ENCODE measurements at places on chromosomes 2 and 18.

- DNase-seq = no peak
These were observed 6.0 kb downstream of the IGFBP5 start for GRCh38 chr2:216689397-216689796.

DNA sequence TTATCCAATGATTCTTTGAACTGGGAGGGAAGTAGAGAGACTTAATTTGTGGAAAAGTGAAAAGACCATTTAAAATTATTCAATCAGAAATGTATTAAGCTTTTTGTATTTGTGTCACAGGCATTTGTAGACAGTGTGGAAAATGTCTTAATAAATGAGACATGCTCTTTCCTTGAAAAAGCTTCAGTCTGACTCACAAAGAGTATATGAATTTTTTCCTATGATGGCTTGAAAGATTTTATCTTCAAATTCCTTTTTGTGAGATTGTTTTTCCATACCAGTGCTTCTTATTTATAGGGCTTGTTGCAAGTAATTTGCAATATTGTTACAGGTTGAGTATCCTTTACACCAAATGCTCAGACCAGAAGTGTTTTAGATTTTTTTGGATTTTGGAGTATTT is 39.5 kb downstream of the STON1 start:
- no peak for DNase-seq

DNA sequence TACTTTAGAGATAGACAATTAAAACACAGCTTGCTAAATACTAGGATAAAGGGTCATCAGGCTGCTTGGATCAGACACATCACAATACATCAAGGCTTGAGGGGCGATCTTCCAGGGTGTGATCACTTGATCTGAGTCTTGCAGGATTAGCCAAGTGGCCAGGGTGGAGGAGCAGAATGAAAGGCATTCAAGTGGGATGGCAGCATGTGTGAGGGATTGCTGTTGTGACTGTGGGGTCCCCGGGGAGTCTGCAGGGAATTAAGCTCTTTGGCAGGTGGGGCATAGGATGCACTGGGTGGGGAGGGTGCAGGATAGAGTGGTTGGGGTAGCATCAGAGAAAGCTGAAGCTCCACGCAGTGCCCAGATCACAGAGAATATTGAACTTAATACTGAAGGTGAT is 58.0 kb upstream of the TMEM163 start:
- DNase-seq = no peak

DNA sequence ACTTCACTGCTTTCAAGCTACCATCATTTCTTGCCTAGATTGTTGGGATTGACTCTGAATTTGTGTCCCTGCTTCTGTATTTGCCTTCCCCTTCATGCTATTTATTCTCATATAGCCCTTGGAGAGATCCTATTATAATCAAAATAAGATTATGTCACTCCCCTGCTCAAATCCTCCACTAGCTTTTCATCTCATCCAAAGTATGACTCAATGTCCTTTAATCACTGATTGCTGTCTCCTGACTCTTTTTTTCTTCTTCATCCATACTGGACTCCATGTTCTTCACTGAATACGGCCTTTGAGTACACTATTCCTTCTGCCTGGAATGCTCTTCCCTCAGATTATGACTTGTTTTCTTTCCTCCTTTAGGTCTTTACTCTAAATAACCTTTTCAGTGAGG is 5.0 kb downstream of the RBKS start:
- no peak for DNase-seq

GRCh38 chr18:2423761-2424160 is 147.5 kb downstream of the METTL4 start:
- no peak for DNase-seq

GRCh38 chr18:11818486-11819203 is 32.6 kb upstream of the CHMP1B start:
- DNase-seq = no peak

DNA sequence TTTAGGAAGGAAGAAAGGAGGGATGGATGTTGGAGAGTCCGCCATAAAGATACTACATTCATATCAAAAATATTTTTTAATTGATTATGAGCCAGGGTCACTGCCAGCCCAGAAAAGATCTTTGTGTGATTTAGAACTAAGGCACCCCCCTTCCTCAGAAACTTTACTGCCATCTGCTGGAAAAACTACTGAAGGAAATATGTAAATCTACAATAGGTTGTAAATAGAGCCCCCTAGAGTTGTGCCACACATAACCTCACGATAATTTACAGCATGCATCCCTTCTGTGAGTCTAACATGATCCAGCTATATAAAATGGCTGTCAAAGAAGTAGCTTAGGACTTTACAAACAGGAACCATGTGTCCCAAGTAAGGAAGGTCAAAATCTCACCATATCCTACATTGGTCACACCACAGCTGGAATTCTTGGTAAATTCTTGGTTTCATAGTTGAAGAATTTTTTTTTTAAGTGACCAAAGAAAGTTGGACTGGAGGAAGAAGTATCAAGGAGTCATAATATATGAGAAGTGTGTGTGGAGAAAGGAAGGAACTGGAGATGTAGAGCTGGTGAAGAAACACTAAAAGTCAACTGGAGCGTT is 152.5 kb downstream of the CYP26B1 start:
- DNase-seq = no peak

DNA sequence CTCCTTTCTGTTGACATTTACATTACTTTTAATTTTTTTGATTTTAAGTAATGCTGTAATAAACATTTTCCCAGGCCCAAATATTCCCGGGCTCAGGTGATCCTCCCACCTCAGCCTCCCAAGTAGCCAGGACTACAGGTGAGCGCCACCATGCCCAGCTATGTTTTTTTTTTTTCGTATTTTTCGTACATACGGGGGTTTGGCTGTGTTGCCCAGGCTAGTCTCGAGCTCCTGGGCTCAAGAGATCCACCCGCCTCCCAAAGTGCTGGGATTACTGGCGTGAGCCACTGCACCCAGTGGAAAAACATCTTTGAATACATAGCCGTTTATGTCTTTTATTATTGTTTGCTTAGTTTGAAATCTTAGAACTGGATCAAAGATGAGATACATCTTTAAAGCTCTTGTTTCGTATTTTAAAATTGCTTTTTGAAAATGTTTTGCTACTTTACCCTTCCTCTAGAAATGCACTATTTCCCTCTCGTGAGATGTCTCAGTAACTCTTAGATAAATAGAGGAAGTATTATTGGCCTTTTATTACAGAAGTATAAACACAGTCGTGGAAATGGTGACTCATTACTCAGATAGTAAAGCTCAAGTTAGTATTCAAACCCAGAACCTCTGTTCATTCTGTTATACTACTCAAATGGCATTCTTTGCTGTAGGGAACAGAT is 2.4 kb downstream of the SMCHD1 start:
- DNase-seq = no peak

GRCh38 chr2:1804865-1805264 is 60.5 kb upstream of the PXDN start:
- DNase-seq = no peak

- no peak for DNase-seq
These were observed 3.5 kb upstream of the KLHL29 start for GRCh38 chr2:23381485-23381884.

DNA sequence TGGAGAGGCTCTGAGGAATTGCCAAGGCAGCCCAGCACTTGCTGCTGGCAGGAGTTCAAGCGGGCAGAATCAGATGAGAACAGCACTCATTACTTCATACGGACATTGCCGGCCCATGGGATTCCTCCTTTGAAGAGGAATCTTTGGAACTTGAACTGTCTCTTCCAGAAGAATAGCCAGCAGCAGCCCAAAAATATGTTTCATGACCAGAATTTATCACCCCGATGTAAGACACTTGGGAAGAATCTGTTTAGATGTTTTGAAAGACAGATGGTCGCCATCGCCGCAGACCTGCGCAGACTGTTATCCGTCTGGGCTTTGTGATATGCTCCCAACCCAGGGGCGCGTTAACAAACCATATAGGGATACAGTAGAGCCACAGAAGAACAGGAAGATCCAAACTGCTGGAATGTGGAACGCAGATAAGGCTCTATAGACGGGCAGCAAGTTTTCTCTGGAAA is 3.7 kb upstream of the ADI1 start:
- DNase-seq = no peak

GRCh38 chr18:23165271-23166068 is 30.2 kb downstream of the CABLES1 start:
- DNase-seq = no peak

DNA sequence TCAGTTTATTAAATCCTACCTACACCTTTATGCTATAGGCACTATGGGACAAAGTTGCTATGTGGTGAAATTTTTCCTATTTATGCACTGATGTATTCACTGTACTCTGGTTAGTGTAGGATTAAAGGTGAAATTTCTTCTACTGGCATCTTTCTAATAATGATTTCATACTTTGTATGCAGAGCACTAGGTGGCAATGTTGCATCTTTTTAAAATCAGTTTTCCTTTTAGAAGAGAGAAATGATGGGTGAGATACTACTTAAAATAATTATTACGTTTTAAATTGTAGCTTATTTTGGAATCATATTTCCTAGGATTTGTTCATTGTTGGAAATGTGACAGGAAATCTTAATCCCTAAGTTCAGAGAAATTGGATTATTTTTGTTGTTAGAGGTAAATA is 150.9 kb downstream of the CD8B2 start:
- no peak for DNase-seq

GRCh38 chr2:7572450-7572849 is 655.2 kb downstream of the RNF144A start:
- DNase-seq = peak; percentile 33

- DNase-seq = no peak
These were observed 181.3 kb upstream of the ZNF521 start for GRCh38 chr18:25533218-25533617.

GRCh38 chr2:169329688-169330554 is 32.4 kb downstream of the LRP2 start:
- DNase-seq = no peak

DNA sequence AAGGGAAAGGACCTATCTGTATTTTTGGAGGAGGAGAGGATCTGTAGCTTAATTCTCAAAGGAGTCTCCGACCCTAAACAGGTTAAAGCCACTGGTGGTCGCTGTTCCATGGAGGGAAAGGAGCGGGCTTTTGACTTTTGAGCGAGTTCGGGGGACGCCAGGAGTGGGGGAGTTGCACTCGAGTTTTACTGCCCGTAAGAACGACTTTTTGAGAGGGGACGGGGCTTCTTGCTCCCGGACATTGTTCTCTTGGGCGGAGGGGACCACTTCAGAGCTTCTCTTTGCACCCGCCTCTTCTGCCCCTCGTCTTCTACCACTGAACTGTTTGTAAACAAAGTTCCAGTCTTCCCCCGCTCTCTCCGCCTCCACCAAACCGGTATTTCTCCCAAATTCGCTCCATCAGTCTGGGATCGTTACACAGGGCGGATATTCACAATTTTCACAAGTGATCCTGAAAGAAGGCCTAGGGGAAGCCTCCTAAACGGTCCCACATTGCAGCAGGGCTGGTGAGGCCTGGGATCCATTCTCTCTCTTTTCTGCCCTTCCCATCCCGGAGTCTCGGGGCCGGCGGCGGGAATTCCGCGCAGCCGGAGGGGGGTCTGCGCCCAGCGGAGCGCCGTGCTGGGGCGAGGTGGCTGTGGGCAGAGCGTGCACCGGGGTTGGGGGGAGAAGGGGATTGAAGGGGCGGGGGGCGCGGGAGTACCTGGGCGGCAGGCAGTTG is 6.6 kb downstream of the DLX2 start:
- no peak for DNase-seq

GRCh38 chr2:163527381-163527780 is 208.4 kb downstream of the FIGN start:
- DNase-seq = no peak

GRCh38 chr2:119136093-119136492 is 22.5 kb downstream of the C1QL2 start:
- no peak for DNase-seq

- DNase-seq = no peak
These were observed 7.8 kb downstream of the PTMA start for GRCh38 chr2:231715988-231716616.

- DNase-seq = peak; percentile 24
These were observed 19.2 kb upstream of the IL36G start for GRCh38 chr2:112958428-112959108.

- DNase-seq = no peak
These were observed 291.1 kb downstream of the MTX2 start for GRCh38 chr2:176560296-176560695.

GRCh38 chr2:83990636-83991035 is 468.4 kb downstream of the SUCLG1 start:
- no peak for DNase-seq

DNA sequence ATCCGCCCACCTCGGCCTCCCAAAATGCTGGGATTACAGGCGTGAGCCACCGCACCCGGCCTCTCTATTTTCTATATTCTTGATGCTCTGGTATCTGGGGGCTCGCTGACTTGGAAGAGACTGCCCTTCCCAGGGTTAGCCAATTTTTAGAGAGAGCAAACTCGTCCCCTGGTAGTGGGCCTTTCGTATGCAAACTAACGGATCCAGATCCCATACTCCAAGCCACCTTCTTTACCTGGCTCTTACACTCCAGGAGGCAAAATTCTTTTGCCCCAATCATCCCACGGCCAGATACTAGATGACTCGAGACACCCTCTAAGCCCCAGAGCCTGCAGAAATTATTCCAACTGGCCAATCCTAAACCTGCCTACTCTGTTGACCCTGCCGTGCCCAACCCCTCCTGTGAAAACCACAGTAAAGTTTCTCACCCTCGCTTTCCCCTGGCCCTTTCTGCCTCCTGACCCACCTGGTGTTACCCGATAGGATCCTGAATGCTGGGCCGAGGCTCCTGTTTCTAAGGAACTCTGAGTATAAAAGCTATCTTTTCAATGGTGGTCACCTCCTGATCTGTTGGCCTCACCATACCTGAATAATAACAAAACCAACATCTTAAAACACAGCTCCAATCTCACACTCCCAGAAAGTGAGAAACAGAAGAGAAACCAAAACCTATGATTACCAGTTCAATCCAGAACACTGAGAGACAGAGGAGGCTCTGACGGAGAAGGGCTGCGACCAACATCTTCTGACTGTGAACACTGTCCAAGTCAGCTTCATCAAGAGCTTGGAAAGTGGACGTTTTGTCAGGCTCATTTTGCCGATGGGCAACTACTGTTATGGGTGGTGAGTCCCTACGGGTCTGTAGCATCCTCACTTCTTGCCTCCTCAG is 57.6 kb upstream of the ZNF532 start:
- no peak for DNase-seq

DNA sequence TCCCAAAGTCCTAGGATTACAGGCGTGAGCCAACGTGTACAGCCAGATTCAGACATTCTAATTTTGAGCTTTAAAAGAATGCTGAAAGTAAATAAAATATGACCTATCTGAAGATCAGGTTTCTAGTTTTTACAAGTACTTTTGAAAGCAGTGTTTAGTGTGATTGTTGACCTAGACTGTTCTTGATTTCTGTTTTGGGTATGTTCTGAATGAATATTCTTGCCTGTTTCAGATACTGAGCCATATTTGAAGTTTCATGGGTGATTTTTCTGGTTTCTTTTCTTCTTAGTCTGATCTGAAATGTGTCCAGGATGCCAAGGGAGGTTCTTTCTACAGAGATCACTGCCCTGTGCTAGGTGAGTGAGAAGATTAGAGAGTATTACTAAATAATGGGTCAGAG is 37.2 kb downstream of the MIB1 start:
- no peak for DNase-seq

- DNase-seq = no peak
These were observed 61.9 kb upstream of the TFCP2L1 start for GRCh38 chr2:121346859-121347258.
